ENCODE measurements at places on chromosomes 1 and 21.

DNA sequence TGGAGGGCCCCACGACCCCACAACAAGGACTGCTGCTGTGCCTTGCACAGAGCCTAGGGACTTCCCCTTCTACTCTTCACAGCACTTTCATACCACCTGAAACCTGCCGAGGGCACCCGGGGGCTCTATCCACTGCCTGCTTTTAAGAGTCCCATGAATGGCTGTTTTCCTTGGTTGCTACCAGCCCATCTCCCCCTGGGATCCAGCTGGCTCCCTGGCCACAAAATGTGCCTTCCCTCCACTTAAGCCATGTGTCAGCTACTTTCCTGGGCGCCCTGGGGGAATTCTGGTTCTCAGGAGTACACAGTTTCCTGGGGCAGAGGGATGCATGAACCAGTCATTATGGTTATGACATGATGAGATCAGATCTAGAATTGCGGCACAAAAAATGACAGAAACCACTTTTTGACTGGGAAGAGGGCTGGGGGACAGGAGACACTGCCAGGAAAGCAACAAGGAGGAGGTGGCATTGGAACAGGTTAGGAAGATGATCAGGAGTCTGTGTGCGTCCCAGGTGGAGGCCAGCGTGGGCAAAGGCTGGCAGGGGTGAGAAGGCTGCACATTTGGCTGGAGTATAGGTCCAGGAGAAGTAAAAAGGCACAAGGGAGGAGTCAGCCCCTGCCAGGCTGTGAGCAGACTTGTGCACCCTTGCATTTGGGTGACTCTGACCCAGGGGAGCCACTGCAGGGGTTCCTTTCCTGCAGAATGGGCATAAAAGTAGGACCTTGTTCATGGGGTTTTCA is 3.2 kb upstream of the TNFRSF8 start:
- DNase-seq, result peak; percentile 82

- DNase-seq, result no peak
Measured at GRCh38 chr1:235100194-235100772, 28.4 kb downstream of the TOMM20 start.

DNA sequence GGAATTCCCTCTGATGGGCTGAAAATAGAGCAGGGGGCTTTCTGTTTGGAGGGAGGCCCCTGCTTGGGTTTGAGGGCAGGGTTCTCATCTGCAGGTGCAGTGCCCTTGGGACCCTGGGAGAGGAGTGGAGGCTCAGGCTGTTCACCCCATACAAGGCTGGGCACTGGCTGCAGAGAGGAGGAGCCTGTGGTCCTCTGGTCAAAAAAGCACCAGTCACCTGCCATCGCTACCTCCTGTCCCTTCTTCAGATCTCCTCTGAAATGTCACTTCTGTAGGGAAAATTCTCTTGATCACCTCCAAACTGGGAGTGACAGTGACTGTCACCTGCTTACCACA is 108.9 kb downstream of the TRABD2B start:
- DNase-seq, result no peak

GRCh38 chr1:225980005-225980836 is 18.9 kb downstream of the SDE2 start:
- no peak for DNase-seq

GRCh38 chr1:109997867-109998229 is 13.3 kb downstream of the AHCYL1 start:
- no peak for DNase-seq

DNA sequence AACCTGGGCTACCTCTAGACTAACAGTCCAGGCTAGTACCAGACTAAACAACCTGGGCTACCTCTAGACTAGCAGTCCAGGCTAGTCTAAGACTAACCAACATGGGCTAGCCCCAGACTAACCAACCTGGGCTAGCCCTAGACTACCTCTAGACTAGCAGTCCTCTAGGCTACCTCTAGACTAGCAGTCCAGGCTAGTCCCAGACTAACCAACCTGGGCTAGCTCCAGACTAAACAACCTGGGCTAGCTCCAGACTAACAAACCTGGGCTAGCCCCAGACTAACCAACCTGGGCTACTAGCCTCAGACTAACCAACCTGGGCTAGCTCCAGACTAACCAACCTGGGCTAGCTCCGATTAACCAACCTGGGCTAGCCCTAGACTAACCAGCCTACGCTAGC is 2.0 kb downstream of the TFF2 start:
- DNase-seq, result no peak

DNA sequence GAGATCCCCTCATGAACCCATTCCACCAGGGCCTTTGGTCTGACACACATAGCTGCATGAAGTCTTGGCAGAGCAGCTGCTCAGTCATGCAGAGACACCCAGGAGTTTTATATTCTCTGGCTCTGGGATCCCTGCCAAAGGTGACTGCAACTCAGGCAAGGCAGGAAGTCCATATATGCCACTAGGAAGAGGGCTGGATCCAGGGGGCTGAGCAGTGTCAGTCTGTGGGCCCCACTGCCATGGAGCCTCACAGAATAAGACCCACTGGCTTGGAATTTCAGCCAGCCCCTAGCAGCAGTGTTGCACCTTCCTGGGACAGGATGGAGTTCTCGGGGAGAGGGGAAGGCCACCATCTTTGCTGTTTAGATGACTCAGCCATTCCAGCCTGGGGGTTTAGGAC is 199.7 kb downstream of the TBX15 start:
- DNase-seq, result no peak

- no peak for DNase-seq
Measured at GRCh38 chr1:39173119-39173994, 31.1 kb upstream of the MACF1 start.

GRCh38 chr1:19390901-19391595 is 78.9 kb downstream of the SLC66A1 start:
- peak; percentile 62 for DNase-seq

DNA sequence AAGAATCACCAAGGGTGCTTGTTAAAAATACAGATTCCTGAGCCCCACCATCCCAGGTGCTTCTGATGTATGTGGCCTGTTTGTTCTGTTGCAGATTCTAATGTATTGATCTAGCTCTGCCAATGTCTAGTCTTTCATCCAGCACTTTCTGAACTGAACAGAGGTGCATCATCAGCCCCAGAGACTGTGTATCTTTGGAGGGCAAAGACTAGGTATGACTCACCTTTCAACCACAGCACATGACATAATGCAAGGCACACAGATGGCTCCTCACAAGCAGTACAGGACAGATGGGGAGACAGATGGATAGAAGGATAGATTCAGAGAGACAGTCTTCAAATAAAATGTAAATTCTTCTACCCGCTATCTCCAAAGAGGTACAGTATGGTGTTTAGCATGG is 32.3 kb downstream of the CD58 start:
- no peak for DNase-seq

GRCh38 chr1:47436304-47436978 is 1.4 kb upstream of the FOXD2 start:
- DNase-seq, result peak; percentile 84

GRCh38 chr21:46215436-46216131 is 13.0 kb downstream of the LSS start:
- no peak for DNase-seq

- DNase-seq, result no peak
Measured at GRCh38 chr1:4801192-4801924, 146.9 kb downstream of the AJAP1 start.

DNA sequence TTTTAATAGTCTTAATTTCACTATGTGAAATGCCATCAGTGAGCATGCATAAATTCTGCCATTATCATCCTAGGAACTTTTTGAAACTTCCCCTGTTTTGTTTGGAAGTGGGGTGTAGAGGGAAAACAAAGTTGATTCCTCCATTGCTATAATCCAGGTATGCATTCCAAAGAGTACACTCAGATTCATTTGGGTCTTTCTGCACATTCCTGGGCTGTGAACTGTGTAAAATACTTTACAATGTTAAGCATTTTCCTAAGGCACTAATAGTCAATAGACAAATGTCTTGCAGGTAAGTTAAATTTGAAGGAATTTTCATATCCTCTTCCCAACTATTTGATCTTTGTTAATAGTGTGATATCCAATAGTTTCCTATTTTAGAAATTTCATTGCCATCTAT is 36.2 kb downstream of the SGIP1 start:
- DNase-seq, result no peak

GRCh38 chr1:61058483-61059245 is 23.7 kb upstream of the NFIA start:
- DNase-seq, result no peak

- DNase-seq, result no peak
Measured at GRCh38 chr1:107110326-107110725, 30.5 kb upstream of the NTNG1 start.

DNA sequence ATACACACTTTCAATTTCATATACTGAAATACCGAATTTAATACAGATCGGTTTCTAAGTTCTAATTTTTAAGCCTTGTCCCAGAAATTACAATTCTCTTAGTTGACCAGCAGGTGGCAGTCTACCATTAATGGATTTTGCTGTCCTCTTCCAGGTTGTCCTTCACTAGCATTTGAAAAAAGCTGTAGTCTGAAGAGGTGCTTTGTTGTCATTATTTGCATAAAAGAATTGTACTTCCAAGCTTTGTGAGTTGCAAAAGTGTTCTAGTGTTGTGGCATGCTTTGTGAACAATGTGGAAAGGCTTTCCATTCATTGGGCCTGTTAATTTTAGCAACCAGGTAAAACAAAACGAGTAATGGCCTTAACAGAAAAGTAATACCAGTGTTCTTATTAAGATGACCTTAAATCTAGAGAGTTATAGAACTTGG is 193.6 kb downstream of the RPS6KC1 start:
- no peak for DNase-seq

DNA sequence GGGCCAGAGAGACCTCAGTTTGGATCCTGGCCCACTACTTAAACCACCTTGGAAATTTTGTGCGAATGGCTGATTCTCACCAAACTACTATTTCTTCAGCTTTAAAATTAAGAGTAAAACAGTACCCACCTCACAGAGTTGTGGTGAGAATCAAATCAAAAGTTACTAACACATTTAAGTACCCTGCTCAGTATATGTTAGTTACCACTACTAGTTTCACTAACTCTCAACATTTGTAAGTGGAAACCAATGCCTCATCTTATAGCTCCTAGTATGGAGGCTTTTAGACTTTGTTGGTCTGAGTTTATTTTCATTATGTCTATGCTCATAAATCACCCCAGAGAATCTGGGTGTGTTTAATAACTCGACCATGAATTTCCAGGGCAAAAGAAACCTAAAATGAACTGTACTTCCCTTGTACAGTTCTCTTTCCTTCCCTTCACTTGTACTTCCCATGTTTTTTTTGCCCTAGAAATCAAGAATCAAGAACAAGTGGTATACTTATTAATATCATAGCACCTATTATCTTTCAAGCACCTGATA is 11.6 kb upstream of the SERBP1 start:
- DNase-seq, result no peak

DNA sequence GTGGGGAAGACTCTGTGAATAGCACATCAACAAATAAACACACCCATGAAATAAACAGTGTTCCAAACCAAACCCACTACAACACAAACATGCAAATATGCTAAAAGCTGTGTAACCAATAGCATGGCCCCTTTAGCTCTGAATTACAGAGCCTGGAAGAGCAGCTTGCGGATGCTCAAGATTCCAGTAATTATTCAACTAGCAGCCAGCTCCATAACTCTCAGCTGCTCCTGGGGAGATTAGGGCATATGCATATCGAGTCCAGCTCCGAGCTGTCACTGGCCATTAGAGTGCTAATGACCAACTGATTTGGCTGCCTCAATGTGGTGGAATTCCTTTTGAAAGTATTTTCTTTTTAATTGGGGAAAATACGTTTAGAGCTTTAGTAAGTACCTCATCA is 207.1 kb downstream of the HHAT start:
- DNase-seq, result no peak

DNA sequence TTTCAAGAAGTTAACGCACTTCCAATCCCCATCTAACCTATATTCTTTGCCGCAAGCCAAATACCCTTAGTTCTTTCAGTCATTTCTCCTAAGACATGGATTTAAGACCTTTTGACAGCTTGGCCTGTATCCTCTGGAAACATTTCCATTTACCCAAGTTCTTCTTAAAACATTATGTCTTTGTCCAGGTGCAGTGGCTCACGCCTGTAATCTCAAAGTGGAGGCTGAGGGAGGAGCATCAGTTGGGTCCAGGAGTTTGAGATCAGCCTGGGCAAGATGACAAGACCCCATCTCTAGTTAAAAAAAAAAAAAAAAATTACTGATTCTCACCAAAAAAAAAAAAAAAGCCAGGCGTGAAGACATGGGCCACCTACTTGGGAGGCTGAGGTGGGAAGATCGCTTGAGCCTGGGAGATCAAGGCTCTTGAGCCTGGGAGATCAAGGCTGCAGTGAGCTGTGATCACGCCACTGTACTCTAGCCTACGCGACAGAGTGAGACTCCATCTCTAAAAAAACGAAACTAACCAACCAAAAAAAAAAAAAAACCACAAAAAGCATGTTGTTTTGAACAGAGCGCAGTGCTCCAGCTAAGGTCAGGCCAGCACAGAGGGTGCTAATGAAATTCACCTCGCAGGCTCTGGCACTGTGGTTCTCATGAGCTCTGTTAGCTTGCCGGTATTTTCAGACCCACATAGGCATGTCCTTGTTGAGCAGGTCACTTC is 36.0 kb downstream of the NUAK2 start:
- DNase-seq, result peak; percentile 57

DNA sequence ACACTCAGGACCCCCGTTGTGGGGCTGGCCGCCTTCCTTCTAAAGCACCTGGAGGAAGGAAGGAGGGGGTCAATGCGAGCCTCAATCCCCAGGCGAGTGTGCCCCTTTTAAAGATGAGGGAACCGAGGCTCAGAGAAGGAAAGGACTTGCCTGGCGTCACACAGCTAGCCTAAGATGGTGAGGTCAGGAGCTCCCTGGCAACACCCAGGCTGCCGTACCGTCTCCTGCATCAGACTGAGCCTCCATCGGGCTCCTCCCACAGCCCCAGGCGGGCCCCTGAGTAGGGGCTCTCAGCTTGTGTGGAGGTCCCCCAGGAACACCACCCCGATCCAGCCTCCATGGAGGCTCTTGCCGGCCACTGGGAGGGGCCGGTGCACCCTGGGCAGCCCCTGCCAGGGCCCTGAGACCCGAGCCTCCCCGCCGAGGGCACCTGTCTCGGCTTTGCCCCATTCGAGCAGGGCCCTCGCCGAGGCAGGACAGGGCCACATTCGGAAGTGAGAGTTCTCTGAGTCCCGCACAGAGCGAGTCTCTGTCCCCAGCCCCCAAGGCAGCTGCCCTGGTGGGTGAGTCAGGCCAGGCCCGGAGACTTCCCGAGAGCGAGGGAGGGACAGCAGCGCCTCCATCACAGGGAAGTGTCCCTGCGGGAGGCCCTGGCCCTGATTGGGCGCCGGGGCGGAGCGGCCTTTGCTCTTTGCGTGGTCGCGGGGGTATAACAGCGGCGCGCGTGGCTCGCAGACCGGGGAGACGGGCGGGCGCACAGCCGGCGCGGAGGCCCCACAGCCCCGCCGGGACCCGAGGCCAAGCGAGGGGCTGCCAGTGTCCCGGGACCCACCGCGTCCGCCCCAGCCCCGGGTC is at the start of gene AIRE:
Gene AIRE (plus strand): TSS at position 739 of the 855 bp plus-strand sequence. CDS start 131 bp downstream, outside the sequence.
- no peak for DNase-seq

GRCh38 chr1:51236531-51237350 is 668 bp downstream of the RNF11 start:
- peak; percentile 79 for DNase-seq

All from stimulated activated effector memory CD8-positive, alpha-beta T cell treated with anti-CD3 and anti-CD28 coated beads, Interleukin-12 subunit alpha, Interleukin-12 subunit beta, amount 100 ng/mL, for 72 hours (primary cell).